ENCODE measurements at places on chromosomes 7 and 10.

- no peak for DNase-seq
Observed at GRCh38 chr10:98832196-98832595, 385.5 kb upstream of the HPS1 start.

- DNase-seq, result no peak
Observed at GRCh38 chr7:73770002-73770859, at the start of gene CLDN3. TSS of gene CLDN3 (minus strand) at chr7:73770270. CDS start at chr7:73770049, 221 bp downstream.

DNA sequence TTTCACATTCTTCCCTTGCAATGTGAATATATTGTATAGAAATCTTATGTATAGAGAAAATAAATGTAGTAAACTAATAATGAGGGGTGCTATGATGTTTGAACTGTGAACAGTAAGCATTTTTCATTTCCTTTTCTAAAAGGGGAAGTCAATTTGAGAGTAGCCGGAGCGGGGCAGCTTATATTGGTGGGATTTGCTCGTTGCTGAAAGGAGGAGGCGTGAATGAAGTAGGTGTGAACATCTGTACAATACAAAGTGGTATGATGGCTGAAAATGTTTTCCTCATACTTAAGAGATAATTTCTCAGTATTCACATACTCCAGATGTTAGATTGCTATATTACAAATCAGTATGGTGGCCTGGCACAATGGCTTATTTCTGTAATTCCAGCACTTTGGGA, 87.1 kb downstream of the SRI start:
- no peak for DNase-seq

DNA sequence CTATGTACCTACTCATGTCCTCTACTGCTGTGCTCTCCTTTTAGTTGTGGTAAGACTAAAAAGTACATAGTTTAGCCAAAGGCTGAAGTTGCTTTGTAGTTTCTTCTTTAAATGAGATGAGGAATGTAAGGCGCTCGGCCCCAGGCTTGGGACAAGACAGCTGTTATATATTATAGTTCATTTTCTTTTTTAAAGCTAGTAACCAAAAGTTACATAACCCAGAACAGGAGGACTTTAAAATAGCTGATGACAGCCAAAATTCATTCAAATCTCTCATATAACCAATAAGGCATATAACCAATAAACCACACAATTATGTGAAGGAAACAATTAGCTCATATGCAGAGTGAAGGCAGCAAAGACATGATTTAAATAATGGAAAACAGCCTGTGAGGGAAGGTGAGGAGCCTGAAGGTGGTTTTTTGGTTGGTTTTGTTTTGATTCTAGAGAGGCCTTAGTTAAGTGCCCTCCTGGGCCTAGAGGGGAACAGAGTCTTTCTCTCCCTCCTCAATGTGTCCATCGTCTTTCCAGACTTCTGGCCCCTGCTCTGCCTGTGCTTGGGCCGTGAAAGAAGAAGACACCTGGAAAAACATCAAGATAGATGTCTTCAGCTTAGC, 35.8 kb downstream of the SLC26A4 start:
- no peak for DNase-seq

GRCh38 chr7:154965014-154965413, 37.9 kb downstream of the PAXIP1 start:
- no peak for DNase-seq

- no peak for DNase-seq
Observed at GRCh38 chr7:12716722-12717121, 29.3 kb downstream of the ARL4A start.

DNA sequence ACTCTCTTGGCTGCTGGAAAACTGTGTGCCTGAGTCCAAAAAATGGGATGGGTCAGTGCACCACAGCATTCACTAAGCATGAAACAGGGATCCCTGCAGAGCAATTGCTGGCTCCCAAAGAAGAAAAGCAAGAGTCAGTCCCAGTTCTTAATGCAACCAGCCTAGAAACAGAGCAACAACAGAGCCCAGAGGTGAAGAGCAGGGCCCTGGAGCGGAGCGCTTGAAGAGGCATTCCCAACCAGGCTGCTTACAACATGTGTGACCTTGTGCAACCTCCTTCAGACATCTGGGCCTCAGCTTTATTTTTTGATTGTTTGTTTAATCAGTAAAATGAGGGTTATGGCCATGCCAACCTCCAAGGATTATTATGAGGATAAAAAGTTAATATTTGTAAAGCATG, 543.7 kb upstream of the COBL start:
- no peak for DNase-seq

GRCh38 chr7:42886893-42887505, 24.9 kb downstream of the C7orf25 start:
- DNase-seq, result no peak
